ENCODE measurements at places on chromosomes 6 and 20.

- DNase-seq: no peak
These were observed 22.9 kb upstream of the PAX1 start for GRCh38 chr20:21682521-21682954.

DNA sequence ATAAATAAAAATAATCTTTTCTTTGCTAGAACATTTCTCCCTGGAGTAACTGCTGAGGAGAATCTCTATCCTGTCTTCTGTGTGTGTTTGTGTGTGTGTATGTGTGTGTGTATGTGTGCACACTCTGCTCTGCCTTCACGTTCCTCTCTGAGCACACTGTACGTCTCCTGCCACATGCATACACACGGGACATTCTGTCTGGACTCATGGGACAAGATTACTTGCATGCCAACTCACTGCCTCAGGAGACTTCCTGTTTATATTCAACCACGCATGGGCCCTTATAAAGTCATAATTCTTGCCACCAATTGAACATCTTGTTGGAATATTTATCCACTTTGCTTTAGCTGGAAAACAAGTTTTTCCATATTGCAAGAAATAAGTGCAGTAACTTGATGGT lies 930.6 kb downstream of the KIF16B start:
- DNase-seq: no peak

DNA sequence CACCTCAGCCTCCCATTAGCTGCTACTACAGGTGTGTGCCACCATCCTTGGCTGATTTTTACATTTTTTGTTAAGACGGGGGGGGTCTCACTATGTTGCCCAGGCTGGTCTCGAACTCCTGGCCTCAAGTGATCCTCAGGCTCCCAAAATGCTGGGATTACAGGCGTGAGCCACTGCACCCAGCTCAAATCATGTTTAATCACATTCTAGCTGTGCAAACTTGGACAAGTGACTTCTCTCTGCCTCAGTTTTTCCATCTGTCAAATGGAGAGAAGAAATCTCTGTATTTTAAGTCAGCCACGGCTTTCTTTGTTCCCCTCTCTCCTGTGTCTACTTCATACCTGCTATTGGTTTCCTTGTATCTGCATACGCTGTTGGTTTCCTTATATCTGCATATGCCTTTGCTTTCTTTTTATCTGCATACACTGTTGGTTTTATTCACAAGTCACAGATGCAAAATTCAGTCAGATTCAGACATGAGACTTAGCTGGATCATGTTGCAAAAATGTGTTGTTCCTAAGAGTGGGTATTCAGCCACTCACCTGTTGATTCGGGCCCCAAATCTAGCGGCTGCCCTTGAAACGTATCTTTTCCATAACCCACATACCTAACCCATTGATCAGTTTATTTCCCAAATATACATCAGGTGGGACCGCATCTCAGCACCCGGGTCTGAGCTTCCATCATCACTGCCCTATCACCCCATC lies 30.2 kb downstream of the SULF2 start:
- DNase-seq: no peak

DNA sequence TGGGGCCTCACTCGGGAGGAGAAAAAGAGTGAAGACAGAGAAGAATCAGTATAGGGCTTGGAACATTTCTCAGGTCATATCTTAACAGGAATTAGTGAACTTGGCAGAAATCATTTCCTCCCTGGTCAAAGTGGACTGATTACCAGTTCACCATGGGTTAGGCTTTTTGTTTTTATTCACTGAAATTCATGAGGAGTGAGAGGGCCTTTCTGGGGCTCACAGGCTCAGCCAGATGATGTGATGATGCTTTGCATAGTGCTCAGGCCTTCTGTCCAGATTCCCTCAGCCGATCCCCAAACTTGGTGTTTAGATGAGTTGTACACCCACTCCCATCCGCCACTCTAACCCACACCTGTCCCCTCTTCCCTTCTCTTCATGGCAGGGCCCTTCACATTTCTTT lies 32.5 kb downstream of the SRSF3 start:
- DNase-seq: no peak

DNA sequence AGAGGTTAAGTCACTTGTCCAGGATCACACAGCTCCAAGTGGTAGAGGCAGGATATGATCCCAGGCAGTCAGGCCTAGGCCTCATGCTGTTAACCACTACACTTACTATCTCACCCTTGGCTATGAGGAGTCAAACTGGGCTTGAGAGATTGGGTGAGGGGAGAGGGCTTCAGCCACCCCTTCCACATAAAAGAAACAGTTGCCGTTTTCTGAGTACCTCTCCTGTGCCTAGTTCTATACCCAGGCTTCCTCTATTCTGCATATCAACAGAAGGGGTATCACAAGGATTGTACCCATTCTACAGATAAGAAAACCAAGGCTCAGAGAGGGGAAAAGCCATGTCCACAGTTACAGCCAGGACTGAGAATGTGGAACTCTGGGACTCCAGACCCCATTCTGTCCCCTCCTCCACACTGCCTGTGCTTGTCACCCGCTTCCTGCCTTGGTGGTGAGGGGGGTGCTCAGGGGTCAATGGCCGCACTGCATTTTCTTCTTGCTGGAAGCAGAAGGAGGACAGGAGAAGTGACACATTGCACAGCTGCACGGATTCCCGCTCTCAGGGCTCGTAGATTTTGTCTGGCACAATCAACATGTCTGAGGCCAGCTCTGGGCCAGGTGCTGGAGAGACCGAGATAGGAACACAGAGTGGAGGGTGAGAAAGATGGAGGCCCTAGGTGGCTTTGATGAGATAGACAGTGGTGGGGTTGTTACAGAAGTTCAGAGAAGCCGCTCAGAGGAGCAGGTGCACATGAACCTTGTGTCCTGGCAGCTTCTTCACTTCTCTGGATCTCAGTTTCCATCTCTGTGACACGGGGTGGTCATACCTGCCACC lies 108.4 kb upstream of the PTPN1 start:
- no peak for DNase-seq

DNA sequence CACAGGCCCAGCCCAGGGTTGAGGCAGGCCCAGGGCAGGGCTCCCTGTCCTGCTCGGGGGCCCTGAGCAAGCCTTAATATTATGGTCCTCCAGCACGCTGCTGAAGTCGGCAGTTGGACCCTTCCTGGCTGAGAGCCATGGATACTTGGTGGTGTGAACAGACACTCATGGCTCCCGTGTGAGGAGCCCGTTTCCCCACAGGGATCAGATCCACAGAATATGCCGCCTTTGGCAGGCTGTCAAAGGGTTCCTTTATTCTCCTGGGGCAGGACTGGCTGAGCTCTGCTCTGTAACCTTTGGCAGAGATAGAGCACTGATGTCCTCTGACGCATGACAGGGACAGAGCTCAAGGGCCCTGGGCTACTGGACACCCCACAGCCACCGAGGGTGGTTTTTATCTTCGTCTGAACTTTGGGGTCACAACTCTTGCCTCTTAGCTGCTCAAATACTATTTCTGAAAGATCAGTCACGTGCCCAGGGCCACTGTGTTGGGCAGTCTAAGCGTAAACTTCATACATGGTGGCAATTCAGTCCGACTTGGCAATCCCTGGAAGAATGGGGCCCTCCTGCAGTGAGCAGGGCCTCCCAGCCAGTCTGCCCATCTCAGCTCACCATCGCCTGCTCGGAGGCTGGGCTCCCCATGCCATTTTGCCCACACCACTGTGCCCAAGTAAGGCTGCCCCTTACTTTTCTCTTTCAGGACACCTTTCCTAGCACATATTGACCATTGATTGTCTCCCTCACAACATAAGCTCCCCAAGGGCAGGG lies 49.1 kb downstream of the TTI1 start:
- DNase-seq: no peak

DNA sequence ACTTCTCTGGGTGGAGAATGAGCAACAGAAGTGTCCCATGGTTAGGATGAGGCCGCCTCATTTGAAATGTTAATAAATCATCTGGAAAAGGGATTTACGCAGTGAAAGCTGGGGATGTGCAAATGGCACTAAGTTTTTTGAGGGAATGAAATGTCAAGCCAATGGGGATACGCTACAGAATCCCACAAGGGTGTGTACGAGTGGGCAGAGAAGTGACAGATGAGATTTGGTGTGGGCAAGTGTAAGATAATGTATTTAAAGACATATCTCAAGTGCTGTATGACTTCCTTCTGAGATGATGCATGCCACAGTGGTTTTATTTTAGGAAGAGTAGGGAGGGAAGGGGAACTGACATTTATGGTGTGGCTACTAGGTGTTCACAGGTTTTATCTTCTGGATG lies 100.6 kb downstream of the LRFN2 start:
- no peak for DNase-seq

GRCh38 chr6:166464068-166465002 lies 81.6 kb upstream of the MPC1 start:
- no peak for DNase-seq

DNA sequence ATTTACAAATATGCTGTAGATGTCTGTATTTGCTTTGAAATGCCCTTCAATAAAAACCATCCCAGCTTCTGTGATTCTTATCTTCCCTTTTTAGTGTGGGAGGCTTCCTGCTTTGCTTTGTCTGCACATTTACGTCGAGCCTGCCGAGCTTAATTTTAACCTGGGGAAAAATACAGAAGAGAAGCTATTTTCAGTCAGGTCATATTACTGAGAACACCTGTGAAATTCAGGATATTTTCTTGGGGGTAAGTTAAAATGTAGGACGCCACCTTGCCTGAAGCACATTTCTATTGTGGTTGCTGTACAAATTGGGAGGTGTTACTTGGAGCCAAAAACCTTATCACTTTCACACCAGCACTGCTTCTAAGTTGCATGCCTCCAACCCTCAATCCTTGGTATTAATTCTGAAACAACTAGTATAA lies 43.6 kb upstream of the FUCA2 start:
- DNase-seq: no peak

DNA sequence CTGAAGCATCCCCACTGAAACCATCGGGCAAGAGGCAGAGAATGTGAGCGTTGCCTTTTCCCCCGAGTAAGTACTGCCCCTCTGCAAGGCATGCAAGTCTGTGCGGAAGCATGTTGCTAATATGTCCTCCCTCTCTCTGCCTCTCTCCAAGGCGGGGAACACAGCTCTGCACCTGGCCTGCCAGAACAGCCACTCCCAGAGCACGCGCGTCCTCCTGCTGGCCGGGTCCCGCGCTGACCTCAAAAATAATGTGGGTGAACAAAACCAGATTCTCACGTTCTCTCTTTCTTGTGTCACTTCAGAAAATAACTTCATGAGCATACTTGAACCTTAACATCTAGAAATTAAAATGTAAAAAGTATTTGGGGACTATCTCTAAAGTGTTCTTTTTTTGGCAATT lies 26.4 kb downstream of the LYRM2 start:
- no peak for DNase-seq

GRCh38 chr20:24721891-24722568 lies 227.0 kb upstream of the CST7 start:
- DNase-seq: no peak

- peak; percentile 21 for DNase-seq
These were observed 31.1 kb upstream of the ENPP4 start for GRCh38 chr6:46098678-46099077.

DNA sequence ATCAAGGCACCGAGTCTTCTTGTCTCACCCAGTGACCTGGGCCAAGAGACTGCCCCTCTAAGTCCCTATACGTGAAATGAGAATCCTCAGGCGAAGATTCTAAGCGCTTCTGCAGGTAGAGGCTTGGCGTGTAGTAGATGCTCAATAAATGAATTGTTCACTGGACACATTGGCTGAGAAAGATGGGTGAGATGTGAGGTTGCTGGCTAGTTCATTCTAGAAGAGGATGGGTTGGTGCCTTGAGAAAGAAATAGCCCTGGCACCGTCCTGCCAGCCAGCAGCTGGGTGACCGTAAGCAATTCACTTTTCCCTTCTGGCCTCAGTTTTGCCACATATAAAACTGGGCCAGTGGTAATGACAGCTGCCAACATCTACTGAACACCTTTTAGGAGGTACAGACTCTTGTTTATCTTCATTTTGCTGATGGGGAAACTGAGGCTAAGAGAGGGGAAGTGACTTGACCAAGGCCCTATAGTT lies 1.4 kb downstream of the SRC start:
- no peak for DNase-seq

GRCh38 chr6:126888727-126889725 lies 229.4 kb upstream of the RSPO3 start:
- no peak for DNase-seq

GRCh38 chr6:151493804-151494234 lies at the start of gene CCDC170:
CCDC170 (plus strand) TSS chr6:151494017; CDS start chr6:151494129, 112 bp downstream.
- no peak for DNase-seq

DNA sequence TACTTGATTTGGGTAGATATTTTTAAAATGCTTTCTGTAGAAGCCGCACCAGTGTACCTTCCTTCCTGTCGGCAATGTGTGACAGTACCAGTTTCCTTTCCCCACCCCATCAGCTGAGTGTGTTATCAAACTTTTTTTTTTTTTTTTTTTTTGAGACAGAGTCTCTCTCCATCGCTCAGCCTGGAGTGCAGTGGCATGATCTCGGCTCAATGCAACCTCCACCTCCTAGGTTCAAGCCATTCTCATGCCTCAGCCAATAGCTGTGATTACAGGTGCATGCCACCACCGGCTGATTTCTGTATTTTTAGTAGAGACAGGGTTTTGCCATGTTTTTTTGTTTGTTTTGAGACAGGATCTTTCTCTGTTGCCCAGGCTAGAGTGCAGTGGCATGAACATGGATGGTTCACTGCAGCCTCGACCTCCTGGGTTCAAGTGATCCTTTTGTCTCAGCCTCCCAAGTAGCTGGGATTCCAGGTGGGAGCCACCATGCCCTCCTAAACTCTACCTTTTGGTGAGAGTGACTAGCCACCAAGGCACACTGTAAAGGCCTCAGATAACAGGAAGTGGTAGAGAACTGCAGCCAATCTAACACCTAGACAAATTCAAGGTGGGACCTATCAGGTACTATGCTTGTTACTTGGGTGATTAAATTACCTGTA lies 26.5 kb upstream of the ZBTB22 start:
- DNase-seq: no peak

DNA sequence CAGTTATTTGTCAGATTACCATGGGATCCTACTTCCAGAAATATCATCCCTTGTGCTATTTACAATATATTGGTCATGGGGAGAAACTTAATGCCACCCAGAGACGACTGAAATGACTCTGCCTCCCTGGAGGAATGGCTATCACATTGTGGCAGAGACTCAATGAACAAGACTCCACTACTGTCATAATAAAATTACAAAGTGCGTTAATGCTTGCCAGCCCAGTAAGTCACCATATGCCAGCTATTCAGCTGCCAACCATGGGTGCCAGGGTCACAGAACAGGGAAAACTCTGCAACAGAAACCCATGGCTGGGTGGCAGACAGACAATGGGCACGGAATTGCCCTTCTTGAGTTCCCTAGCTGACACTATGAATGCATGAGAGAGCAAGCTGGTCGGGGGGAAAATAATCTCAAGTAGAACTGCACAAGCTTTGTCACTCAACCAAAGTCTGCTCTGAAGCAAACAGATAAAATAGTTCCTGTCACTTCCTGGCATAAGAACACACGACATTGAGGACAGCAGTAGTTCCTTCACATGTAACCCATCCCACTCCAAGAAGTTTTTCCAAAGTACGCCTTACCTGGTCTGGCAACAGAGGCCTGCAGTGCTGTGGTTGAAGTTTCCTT lies 32.1 kb downstream of the TP53INP2 start:
- no peak for DNase-seq

- DNase-seq: no peak
These were observed 722 bp upstream of the TMEM14B start for GRCh38 chr6:10746915-10747250.

Measured in caudate nucleus (tissue), 63 donors.